ENCODE measurements at places on chromosomes 2 and 18. TPM values are rescaled to one million over a fixed set of nuclear protein-coding genes. Genes with fewer than 3 reads are reported as not detected.

DNA sequence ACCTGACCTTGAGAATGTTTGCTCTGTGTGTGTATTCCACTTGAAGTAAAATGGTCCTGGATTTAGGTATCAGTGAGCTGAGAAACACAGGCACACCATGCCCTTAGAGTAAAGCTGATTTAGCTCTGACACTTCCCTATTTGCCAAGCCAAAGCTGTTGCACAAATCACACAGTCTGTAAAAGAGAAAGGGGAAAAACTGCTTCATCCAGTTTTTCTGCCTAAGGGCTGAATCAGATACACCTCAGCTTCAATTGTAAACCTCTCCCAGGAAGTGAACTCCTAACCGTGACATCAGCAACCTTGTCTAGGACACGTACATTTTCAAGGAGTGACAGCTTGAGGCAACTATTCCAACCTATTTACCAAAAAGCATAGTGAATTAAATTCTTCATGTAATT, 150.4 kb downstream of the NR4A2 start:
- no peak for DNase-seq

- no peak for DNase-seq
These were observed 11.7 kb upstream of the SEMA4C start for GRCh38 chr2:96881349-96882195.

DNA sequence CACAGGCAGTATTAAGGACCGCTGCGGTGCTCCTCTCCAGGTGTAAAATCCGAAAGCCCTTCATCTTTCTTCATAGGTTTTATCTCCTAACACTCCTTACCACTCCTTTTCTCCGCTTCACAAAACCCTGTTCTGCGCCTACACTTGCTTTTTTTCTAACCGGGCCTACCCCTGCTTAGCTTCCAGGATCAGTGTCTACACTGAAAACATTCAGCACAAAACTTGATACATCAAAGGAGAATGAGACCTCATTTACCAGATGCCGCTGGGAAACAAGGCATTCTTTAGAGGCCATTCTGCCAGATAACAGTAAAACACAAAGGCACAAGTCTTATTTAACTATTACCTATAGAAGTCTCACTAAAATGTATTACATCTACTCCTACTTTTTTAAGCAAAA, 13.1 kb downstream of the CHST10 start:
- no peak for DNase-seq

DNA sequence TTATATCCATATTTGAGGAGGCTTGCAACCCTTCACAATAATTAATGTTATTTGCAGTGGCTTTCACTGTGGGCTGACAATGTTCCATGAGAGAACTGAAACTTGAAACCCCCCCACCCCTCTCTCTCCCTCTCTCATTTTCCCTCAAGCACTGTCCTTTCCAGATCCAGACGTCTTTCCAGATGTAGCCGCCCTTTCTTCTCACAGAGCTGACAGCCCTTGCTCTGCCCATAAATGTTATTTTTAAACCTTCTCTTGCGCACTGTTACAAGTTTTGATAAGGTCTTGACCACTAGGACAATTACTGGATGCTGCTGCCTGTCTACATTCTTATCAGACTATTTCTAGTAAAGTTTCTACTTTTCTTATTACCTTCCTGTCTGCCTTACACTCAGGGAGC, 91.4 kb upstream of the LINC00305 start:
- DNase-seq, result no peak

The EN1 gene
- total RNA-seq, result not detected

The C1QL2 gene
- total RNA-seq, result not detected

The VWC2L gene
- not detected for total RNA-seq

Measured in sciatic nerve (tissue), 2 donors.